ENCODE measurements at places on chromosomes 1 and 21. TPM values are rescaled to one million over a fixed set of nuclear protein-coding genes. Genes with fewer than 3 reads are reported as not detected.

DNA sequence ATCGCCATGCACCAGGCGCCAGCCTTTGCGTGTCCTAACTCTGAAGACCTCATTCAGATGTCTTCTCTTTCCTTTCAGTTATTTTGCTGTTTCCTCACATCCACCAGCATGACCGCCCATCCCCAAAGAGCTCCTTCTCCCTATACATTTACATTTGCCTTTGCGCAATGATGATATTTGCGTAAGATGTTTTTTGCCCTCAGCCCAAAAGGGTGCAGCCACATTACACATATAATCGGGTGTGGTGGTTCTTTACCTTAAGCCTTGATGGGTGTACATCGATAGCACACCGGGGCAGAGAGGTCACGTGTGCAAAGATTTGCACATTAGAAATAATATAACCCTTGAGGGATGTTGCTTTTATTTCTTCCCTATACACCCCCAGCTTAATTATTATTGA is 192.8 kb downstream of the HUNK start:
- DNase-seq = no peak

DNA sequence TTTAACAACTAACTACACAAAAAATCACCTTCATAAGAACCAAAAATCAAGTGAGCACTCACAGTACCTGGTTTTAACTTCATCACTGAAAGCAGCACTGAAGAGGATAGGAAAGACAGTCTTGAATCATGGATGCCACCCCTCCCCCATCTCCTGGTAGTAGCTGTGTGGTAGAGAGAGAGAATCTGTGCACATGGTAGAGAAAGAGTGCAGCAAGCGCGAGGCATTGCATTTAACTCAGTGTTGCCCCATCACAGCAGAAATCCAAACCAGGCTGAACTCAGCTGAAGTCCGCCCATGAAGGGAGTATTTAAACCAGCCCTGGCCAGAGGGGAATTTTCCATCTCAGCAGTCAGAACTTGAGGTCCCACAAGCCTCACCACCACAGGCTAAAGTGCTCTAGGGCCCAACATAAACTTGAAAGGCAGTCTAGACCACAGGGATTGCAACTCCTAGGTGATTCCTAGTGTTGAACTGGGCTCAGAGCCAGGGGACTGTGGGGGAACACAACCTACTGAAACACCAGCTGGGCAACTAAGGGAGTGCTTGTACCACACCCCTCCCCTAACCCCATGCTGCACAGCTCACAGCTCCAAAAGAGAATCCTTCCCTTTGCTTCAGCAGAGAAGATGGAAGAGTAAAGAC is 38.4 kb downstream of the VAV3 start:
- no peak for DNase-seq

Gene HFM1
- 0.64 TPM for total RNA-seq

DNA sequence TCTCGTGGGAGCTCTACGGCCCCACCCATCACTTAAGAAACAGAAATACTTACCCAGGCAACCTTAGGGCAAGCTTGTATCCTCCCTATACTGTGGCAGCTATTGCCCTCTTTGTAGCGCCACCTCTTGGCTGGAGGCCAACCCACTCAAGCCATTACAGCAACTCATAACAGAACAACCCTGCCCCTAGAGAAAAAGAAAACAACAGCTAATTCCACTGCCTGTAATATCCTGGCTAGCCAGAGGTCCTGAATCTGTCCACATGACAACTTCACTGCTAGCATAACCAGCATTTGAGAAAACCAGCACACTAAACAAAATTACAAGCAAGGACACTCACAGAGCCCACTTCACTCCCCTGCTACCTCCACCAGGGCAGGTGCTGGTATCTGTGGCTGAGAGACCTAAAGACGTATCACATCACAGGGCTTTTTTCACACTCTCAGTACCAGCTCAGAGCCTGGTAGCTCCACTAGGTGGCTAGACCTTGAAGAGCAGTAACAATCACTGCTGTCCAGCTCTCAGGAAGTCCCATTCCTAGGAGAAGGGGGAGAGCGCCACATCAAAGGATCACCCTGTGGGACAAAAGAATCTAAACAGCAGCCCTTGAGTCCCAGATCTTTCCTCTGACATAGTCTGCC is 14.5 kb upstream of the MX1 start:
- DNase-seq = peak; percentile 88

GRCh38 chr1:228163776-228164519 is 1.7 kb upstream of the IBA57 start:
- DNase-seq = no peak

Gene NIBAN1
- total RNA-seq = 33.3 TPM

GRCh38 chr1:202029171-202029665 is 18.8 kb downstream of the ELF3 start:
- no peak for DNase-seq

DNA sequence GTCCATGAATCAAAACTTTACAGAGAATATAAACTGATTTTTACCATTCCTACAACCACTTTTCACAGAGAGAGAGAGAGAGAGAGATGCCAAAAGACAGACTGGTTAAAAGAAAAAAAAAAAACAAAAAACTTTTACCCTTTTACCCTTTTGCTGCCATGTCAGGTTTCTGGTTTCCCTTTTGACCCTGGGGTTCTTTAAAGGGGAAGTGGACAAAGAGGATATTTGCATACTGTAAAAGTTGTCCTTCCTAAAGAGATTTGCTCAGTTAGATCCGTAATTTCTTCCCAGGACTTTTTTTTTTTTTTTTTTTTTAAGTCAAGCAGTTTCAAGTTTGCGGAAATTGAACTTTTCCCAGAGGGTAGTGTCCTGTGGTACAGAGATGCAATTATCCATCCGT is 287.8 kb upstream of the RGS18 start:
- DNase-seq = no peak

GRCh38 chr21:35075546-35075945 is 26.4 kb upstream of the RUNX1 start:
- no peak for DNase-seq

Gene OR2M3
- not detected for total RNA-seq

Gene HHAT
- 4.3 TPM for total RNA-seq

Gene UBE2U
- not detected for total RNA-seq

Gene LRRC8C
- 12.6 TPM for total RNA-seq

GRCh38 chr1:236836157-236836556 is 41.1 kb downstream of the MTR start:
- DNase-seq = no peak

GRCh38 chr1:245418077-245418476 is 263.3 kb downstream of the KIF26B start:
- no peak for DNase-seq

- no peak for DNase-seq
These were observed 257.3 kb downstream of the CAMTA1 start for GRCh38 chr1:7042322-7043190.

DNA sequence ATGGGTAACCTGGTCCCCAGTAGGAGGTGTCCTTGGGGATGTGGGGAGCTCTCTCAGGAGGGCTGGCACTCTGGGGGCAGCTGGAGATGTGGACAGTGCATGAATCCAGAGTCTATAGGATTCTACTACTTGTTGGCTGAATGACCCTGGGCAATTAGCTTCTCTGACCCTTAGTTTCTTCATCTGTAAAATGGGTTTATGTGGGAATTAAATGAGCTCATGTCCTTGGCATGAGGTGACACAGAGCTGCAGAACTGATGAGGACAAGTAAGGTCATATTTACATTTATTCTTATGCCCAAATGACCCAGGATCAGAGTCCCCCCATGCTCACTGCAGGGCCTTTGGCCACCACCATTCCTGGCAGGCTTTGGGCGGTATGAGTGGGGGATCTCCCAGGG is 29.3 kb downstream of the FOXO6 start:
- no peak for DNase-seq

- no peak for DNase-seq
These were observed 18.0 kb downstream of the BMP8A start for GRCh38 chr1:39509360-39510009.

DNA sequence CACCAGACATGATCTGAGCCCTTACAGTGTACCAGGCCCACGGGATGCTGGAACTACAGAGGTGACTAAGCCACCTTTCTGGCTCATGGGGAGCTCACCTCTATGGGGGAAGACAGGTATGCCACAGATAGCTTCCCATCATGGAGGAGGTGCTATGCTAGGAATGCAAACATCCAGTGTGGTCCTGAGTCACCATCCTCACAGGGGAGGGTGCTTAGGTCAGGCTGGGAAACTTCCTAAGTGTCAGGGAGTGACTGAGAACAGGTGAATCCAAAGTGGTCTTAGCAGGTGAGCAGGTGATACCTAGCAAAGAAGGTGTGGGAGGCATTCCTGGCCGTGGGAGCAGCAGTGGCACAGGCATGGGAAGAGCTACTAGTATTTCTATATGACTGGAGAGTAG is 8.6 kb upstream of the RASSF5 start:
- DNase-seq = no peak

Gene SPATC1L
- 4.7 TPM for total RNA-seq

GRCh38 chr1:167563579-167564246 is 10.2 kb upstream of the CREG1 start:
- no peak for DNase-seq
